ENCODE measurements at places on chromosomes 7 and 10.

DNA sequence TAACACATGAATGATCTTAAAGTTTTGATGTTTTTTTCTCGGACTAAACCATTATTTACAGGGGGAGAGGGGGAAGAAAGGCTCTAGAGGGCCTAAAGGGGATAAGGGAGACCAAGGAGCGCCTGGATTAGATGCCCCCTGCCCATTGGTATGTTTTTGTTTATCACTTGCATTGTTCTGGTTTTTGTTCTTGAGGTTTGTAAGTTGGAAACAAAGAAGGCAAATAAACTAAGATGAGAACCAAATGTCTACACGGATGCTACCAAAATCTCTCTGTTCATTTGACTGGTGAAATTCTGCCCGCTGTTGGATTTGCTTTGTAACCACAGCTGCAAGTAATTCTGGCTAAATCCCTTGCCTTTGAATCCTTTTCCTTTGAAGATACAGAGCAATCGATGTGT is 99.8 kb upstream of the MACROH2A2 start:
- no peak for DNase-seq

- no peak for DNase-seq
These were observed 9.4 kb upstream of the ANKRD1 start for GRCh38 chr10:90930070-90930837.

- DNase-seq: no peak
These were observed 142.7 kb upstream of the PCBD1 start for GRCh38 chr10:71031026-71031425.

GRCh38 chr10:71828702-71829101 is 22.3 kb downstream of the PSAP start:
- DNase-seq: no peak

DNA sequence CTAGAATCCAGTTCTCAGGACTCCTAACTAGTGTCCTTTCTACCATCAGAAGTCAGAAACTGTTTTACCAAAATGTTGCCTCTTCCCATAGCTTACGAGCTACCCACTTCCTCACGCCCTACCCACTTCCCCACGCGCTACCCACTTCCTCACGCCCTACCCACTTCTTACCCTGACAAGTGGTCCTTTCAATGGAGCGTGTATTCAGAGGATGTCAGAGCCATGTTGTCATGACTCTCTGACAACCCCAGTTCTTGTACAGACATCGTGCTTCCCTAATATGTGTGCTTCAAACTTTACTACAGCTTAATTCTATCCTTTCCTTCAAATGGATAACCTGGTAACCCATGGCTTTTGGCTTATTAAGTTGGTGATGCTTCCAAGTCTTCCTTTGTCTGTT is 84.8 kb upstream of the PHF14 start:
- no peak for DNase-seq

GRCh38 chr7:130292682-130293257 is at the start of gene CPA4:
TSS of gene CPA4 (plus strand) at chr7:130293161. CDS start at chr7:130293181, 20 bp downstream.
- DNase-seq: no peak

GRCh38 chr10:43044448-43044921 is 32.4 kb upstream of the RET start:
- no peak for DNase-seq

- DNase-seq: no peak
These were observed 426.9 kb downstream of the CCSER2 start for GRCh38 chr10:84755311-84755710.

DNA sequence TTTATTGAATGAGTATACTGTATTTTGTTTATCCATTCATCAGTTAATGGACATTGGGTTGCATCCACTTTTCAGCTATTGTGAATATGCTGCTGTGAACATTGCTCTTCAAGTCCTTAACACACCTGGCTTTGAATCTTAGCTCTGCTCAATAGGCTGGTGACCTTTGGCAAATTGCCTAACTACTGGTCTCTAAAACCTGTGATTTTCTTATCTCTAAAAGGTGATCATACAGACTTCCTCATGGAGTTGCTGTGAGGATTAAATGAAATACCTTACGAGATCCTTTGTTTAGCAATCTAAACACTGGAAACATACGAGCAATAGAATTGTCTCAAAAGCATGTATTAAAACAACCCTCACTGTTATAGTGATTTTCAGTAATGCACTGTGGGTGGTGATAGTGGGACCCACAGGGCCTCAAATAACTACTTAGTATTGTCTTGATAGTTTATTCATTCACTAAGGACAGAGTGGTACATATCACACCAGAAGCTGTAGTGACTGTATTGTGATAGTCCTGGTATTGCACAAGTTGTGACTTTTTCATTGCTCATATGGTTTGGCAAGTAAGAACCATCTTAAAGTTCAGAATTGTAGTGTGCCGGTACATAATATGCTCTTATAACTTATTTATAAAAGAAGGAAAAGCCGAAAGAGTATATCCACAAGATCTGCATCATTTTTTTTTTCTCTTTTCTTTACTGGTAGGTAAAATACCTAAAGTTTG is 257.6 kb downstream of the EXOC4 start:
- DNase-seq: no peak

GRCh38 chr10:63154546-63155387 is 21.6 kb downstream of the NRBF2 start:
- DNase-seq: no peak

- DNase-seq: no peak
These were observed 232.8 kb downstream of the GLRX3 start for GRCh38 chr10:130368761-130369560.

GRCh38 chr10:3876350-3876962 is 91.4 kb upstream of the KLF6 start:
- DNase-seq: no peak

GRCh38 chr7:78139335-78139734 is 340.8 kb downstream of the PHTF2 start:
- no peak for DNase-seq

DNA sequence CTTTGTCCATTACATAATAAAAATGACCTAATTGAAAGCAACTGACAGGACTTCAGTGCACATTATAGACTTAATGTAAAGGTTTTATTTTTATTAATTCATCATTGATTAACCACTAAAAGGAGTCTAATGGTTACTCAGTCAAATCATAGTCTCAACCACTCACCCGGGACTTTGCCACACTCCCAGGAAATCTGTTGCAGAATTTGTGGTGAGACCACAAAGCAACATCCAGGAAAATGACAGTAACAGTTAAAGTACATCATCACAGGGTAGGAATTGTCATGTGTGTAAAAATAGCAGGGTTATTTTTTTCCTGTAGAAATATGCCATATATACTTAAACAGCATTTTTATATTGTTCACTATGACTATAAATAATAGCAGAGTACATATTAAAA is 6.3 kb upstream of the HGF start:
- DNase-seq: no peak

Data from MM.1S (cell line).